ENCODE measurements at places on chromosomes 1 and 21.
A peak's percentile ranks its signal among the peaks of the same experiment; 100 is the strongest.

- no peak for DNase-seq
Observed at GRCh38 chr21:33375101-33375644, 28.0 kb upstream of the IFNGR2 start.

- no peak for DNase-seq
Observed at GRCh38 chr1:156496211-156496761, 4.3 kb downstream of the MEF2D start.

GRCh38 chr21:39232861-39233291 is 49.6 kb upstream of the PSMG1 start:
- DNase-seq = no peak

- DNase-seq = no peak
Observed at GRCh38 chr1:200345520-200345919, 64.3 kb downstream of the ZNF281 start.

DNA sequence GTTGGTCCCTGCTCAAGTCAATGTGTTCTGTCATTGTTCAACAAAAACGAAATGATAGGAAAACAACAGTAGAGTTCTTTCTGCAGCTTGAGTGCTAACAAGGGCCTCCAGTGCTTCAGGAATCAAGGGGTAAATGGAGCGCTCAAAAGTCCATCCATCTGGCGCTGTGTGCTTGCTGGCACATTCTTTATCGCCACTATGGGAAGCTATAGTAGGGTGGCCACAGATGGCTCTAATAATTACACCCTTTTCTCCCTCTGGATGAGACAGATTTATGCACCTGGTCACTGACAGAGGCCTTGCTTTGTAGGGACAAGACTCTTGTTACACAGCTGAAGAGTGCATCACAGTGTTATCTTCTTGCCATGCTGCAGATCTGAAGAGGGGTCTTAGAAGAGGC is 136.0 kb downstream of the GDAP2 start:
- DNase-seq = no peak

DNA sequence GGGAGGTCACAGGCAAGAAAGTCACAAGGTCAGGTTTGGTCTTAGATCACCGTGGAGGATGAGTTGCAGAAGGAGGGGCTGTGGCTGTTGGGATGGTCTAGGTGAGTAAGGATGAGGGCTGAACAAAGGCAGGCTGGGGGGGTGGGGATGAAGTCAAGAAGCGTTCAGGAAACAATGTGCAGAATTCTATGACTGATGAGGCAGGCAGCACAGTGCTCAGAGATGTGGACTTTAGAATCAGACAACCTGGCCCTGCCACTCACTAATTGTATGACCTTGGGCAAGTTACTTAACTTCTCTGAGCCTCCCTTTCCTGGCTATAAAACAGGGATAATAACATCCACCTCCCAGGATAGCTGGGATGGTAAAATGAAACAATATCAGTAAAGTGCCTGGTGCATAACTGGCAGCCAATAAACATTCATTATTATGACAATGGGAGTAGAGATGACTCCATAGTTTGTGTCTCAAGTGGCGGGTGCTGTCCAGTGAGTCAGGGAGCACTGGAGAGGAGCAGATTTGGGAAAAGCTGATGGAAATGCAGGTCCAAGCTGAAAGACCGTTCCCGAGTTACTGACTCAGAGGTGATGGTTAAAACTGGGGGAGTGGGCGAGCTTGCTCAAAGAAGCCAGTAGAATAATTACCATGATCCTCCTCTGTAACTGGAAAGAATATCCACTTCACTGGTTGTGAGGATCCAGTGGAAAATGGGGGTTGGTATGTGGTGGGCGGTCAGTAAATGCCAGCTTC is 2.1 kb downstream of the TIE1 start:
- DNase-seq = no peak

- no peak for DNase-seq
Observed at GRCh38 chr21:44752671-44753235, 41.4 kb upstream of the TSPEAR start.

DNA sequence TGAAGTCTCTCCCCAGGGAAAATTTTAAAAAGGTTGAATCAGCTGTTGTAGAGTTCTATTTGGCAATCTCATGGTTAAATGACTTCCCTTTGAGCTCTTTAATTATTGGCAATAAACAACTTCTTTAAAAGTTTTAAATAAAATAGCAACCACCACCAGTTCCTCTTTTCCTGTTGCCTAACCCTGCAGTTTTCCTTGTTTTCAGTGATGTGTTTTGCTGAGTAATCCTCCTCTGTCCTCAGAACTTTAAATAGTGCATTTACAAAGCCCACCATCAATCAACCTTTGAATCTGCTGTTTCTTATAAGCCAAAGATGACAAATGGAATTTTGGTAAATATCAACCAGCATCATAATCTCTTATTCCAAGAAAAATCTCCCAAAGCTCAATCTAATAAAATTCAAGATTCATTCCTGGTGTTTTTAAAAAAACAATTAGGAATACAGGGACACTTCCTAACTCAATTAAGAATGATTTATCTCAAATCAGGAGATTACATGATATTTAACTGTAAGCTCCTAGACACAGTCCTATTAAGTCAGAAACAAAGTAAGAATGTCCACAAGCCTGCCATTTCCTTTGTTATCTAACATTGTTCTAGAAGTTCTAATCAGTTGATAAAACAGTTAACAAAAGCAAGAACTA is 14.8 kb downstream of the AVPR1B start:
- no peak for DNase-seq

DNA sequence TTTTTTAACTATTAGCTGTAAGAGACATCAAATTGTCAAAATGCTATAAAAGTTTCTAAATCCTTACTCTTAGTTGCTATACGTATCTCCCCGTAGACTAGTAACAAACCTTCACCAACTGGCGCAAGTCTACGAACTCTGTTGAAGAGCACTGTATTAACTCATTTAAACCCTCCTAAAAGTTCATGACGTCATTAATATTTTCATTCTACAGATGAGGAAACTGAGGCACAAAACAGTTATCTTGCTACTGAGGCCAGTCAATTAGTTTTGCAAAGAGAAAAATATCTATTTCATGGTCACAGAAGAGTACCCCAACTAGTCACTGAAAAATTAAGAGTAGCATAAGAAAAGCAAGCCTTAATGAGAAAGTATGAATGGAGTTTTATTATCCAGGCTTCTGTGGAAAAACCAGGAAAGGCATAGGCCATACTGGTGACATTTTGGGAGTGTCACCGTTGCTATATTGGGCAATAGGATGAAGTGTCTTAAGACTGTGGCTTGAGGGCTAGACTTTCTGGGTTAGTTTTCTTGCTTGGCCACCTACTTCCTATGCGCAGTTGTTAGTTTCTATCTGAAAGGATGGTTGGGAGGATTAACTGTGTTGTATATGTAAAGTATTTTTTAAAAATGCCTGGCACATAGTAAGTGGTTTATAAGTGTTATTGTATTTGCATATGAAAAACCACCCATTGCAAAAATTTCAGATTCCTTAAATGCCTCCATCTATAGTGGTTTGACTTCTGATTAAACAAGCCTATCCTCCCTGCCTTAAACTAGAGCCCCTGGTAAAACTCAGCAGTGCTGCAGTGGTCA is 52.4 kb upstream of the SYT14 start:
- DNase-seq = no peak

GRCh38 chr1:1543706-1544099 is 3.3 kb upstream of the TMEM240 start:
- DNase-seq = no peak

GRCh38 chr1:110364221-110364620 is 25.0 kb downstream of the RBM15 start:
- DNase-seq = no peak

GRCh38 chr1:26820784-26821269 is 5.7 kb upstream of the ZDHHC18 start:
- DNase-seq = no peak

DNA sequence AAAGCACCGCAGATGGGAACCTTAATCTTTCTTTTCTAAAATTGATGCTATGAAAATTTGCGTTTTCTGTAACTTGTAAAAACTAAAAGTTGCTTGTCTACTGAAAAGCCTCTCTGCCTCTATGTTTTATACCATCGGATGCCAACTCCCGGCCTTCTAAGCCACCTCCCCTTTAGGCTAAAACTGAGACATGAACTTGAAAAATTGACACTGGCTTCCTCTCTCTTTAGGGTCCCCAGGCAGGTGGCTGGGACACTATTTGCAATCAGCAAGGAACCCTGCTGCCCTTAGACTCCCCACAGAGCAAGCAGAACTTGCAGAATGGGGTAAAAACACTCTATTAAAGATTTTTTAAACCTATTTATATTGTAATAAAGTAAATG is 151.1 kb upstream of the CAMK1G start:
- no peak for DNase-seq

DNA sequence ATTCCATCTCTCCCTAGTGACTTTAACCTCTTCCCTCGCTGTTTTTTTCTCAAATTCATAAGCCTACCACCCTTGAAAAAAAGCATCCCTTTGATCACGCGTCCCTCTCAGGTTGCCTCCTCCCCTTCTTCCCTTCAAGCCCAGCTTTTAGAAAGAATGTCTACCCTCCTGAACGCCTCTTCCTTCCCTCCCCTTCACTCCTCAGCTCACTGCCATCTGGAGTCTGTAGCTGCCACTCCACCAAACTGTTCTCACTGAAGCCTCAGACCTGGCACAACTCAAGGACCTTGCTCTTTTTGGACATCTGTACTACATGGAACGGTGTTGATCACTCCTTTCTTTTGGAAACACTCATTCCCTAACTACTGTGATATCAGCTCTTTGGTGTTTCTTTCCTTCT is 80.6 kb downstream of the SLC25A24 start:
- no peak for DNase-seq

DNA sequence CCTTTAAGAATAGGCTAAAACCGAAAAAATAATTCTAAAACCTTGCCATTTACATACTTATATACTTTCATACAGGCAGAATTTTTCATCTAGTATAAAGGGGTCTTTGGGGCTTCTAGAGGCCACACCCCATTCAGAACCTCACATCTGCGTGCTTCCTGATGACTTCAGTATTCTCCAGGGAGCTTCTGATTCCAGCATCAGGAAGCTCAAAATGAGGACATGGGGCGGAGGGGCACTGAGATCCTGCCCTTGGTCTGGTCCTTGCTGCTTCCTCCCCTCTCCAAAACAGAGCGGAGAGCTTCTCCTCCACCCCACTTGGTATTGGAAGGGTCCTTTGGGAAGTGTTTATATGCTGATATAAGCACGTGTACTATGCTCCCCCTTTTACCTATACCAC is 13.8 kb downstream of the PAX7 start:
- no peak for DNase-seq

- DNase-seq = no peak
Observed at GRCh38 chr1:226549094-226549936, 751 bp downstream of the STUM start.

- DNase-seq = no peak
Observed at GRCh38 chr1:19426294-19427086, 58.8 kb downstream of the CAPZB start.

GRCh38 chr1:159088546-159089183 is 12.1 kb upstream of the AIM2 start:
- DNase-seq = no peak

DNA sequence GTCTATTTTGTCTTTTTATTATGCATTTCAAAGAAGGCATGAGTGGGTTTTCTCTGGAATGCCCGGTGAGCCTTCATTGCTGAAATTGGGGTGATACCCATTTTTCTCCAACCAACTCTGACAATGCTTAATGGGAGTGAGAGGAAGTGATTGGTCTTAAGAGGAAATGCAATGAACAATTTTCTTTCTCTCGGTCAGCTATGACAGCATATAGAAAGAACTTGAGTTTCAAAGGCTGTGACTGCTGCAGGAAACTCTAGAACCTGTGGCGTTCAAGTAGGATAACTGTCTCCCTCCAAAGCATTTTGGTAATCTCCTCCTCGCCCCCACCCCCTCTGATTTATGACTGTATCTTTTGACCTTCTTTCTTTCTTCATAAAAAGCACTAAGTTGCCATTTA is 155.9 kb downstream of the LYPLAL1 start:
- DNase-seq = peak; percentile 43

GRCh38 chr1:203534012-203534411 is 40.1 kb downstream of the OPTC start:
- DNase-seq = no peak

- no peak for DNase-seq
Observed at GRCh38 chr21:26812173-26812572, 33.0 kb downstream of the ADAMTS1 start.

DNA sequence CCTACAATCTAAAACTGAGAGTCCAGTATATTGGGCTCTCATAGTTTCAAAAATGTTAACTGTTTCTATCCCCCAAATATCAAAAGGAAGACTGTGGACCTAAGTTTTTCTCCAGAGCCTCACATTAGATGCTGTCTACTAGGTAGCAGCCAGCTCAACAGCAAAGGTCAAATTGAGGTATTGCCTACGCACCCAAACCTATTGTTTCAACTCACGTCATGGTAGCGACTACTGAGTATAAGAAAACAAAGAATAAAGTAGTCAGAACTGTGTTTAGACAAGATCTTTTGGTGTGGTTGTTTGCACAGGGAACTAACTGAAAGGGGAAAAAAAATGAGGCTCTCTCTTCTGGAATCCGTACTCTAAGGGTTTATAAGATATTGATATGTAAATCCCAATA is 173.2 kb downstream of the LBR start:
- DNase-seq = no peak

GRCh38 chr1:33438364-33439160 is 7.7 kb upstream of the PHC2 start:
- DNase-seq = no peak

DNA sequence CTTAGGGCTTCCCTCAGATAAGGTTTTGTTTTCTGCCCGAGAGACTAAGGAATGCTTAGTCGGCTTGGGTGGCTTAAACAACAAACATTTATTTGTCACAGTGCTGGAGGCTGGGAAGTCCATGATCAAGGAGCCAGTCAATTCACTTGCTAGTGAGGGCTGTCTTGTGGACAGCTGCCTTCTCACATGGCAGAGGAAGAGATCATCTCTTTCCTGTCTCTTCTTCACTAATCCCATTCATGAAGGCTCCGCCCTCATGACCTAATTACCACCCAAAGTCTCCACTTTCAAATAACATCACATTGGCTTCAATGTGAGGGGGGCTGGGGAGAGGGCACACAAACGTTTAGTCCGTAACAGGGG is 50.5 kb upstream of the IL12RB2 start:
- DNase-seq = no peak

GRCh38 chr1:232722626-232723025 is 82.6 kb upstream of the MAP10 start:
- DNase-seq = peak; percentile 30

DNA sequence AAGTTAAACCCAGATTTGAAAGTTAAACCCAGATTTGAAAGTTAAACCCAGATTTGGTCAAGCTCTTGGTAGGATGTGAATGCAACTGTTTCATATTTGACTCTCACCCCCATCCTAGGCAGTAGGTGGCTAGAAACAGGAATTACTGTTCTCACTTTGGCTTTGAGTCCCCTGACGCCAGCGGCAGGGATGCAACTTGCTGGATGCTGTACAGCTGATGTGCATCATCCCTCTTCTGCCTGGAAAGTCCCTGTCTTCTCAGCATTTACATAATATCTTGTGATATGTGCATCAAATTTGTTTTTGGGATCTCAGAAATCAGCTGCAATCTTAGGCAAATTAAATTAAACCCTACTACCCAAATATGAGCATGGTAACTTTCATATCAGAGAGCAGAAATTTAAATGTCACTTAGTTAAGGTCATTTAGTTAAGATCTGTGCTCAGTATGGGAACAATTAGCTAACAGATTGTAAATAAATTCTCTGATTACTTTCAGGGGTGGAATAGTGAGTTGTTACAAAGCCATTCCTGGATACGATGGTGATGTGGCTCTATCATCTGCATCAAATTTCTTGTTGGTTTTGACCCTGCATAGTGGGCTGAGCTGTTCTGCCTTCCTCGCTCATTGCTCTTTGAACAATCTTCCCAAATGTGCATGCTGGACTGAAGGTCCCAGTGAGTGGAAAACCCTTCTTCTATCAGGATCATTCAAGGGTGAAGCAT is 6.8 kb upstream of the HAO2 start:
- no peak for DNase-seq

- DNase-seq = no peak
Observed at GRCh38 chr1:209157546-209158249, 425.8 kb upstream of the CAMK1G start.

Data from RKO (cell line).